IMR-90 (cell line): ENCODE measurements at places on chromosomes 7 and 10.

- no peak for DNase-seq
These were observed 18.4 kb downstream of the TRIM24 start for GRCh38 chr7:138478499-138478908.

DNA sequence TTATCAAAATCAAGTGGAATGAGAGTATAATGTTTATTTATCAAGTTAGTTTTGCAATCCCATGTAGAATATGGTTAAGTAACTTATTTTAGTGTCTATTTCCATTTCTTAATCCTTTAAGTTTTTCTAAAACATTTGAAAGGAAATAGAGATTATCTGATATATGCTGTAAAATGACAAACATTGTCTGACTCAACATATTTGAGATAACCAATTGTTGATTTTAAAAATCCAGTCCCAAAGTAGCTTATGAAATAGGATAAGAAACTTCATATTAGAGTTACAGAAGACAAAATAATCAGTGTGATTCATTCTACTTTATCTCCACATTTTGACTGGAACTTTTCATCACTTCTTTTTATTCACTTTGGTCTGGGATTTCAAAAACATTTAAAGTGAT lies 38.7 kb upstream of the CDK1 start:
- DNase-seq = peak; percentile 52

GRCh38 chr7:64643566-64643965 lies 22.4 kb upstream of the ZNF107 start:
- DNase-seq = no peak

DNA sequence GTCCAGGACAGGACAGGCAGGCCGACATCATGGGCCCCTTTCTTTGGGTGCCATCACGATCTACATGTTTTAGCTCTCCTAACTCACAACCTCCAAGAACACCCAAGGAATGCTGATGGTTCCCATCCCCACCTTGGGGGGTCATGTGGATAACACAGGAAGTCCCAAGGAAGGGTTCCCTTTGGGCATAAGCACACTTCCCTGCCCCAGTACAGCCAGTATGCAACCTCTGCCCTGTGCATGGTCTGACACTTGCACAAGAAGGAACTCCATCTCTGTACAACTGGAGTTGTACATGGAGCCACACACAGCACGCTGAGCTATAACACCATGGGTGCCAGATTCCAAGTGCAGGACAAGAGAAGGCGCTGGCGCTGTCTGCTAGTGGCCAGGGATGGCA lies 11.0 kb downstream of the MAT1A start:
- DNase-seq = no peak

- no peak for DNase-seq
These were observed 22.3 kb downstream of the PIK3CG start for GRCh38 chr7:106887421-106887820.
